Muscle of leg (tissue), 16 donors: ENCODE measurements at places on chromosomes 6 and 20. TPM values are rescaled to one million over a fixed set of nuclear protein-coding genes. Genes with fewer than 3 reads are reported as not detected.
A peak's percentile ranks its signal among the peaks of the same experiment; 100 is the strongest.

DNA sequence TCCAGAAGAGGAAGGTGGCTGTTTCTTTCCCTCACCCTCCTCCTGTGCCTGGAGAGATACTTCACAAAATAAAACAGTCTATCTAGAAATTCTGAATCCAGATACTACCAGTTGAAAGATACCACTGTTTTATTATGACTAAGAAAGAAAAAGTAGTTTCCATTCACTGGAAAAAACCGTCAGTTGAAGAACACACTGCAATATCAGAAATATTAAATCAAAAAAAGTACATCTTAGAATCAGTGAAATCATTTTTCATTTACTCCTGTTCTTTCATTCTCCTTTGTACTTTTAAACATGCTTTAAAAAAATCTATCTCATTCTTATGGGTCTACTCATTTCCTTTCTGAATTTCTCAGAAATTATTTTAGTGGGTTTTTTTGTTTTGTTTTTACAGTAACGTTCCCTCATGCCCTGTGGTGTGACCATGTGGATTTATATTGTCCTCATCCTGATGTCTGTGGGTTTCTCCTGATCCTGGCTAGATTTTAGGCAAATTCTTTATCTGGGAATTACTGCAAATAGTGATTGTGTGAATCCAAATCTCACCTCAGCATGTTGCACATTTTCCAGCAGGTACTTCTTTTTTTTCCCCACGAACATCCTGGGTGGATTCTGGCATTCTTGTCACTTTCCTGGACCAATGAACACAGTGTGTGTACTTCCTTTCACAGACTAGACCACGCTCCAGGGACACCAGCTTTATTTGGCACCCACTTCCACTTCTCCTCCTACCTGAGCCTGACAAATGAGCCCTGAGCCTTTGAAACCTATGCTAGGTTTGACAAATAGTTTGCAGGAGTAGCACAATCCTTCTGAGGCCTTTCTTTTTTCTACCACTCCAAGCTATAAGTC, 114.0 kb upstream of the LAMP5 start:
- no peak overlapping the region for H3K27ac ChIP-seq
- no peaks in the 10 kb centered on the region for H3K4me1 ChIP-seq
- H3K4me3 ChIP-seq: no peak overlapping the region

- H3K36me3 ChIP-seq: no peaks in the 10 kb centered on the region
- no peak overlapping the region for H3K4me3 ChIP-seq
- DNase-seq: no peak
- no peaks in the 10 kb centered on the region for H3K27me3 ChIP-seq
- no peaks in the 10 kb centered on the region for H3K4me1 ChIP-seq
These were observed 235.6 kb downstream of the OGFRL1 start for GRCh38 chr6:71524201-71524600.

GRCh38 chr6:44037847-44038542, 89.3 kb downstream of the MRPL14 start:
- no peak overlapping the region for H3K27ac ChIP-seq
- no peak overlapping the region for H3K4me3 ChIP-seq
- no peaks in the 10 kb centered on the region for H3K27me3 ChIP-seq
- no peak for DNase-seq

DNA sequence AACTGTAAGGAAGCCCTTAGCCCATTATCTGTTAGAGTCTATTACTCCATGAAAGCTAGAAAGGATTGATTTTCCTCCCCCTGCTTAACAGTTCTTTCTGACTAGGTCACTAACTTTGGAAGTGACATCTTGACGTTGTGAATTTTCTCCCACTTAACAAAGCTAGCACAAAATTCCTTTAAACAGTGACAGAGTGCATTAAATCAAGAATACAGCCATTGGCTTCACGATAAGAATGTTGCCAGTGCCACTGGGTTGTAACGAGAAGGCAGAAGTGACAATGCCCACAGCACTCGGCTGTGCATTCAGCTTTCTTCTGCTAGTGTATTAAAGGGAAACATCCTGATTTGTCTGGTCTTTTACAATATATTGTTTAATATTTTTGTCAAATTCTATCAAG, 182.7 kb upstream of the DTNBP1 start:
- H3K27me3 ChIP-seq: no peaks in the 10 kb centered on the region
- DNase-seq: no peak
- H3K36me3 ChIP-seq: no peaks in the 10 kb centered on the region
- H3K4me1 ChIP-seq: peaks cover 4% of the 10 kb centered on the region

GRCh38 chr20:11120431-11120830, 446.6 kb upstream of the JAG1 start:
- H3K36me3 ChIP-seq: no peaks in the 10 kb centered on the region
- no peak overlapping the region for H3K27ac ChIP-seq
- H3K4me3 ChIP-seq: no peak overlapping the region
- DNase-seq: no peak
- H3K27me3 ChIP-seq: no peaks in the 10 kb centered on the region

The TINAG gene
- total RNA-seq: 0.04 TPM

The CDC5L gene
- 27.5 TPM for total RNA-seq

DNA sequence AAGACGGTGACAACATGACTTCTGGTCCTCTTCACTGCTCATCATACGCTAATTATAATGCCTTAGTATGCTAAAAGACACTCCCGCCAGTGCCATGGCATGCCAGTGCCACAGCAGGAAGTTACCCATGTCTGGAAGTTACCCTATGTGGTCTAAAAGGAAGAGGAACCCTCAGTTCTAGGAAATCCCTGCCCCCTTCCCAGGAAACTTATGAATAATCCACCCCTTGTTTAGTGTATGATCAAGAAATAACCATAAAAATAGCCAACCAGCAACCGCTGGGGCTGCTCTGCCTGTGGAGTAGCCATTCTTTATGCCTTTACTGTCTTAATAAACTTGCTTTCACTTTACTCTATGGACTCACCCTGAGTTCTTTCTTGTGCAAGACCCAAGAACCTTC, 15.8 kb upstream of the SERPINB9 start:
- H3K4me1 ChIP-seq: peaks cover 12% of the 10 kb centered on the region
- H3K27ac ChIP-seq: no peak overlapping the region
- no peaks in the 10 kb centered on the region for H3K27me3 ChIP-seq
- no peak overlapping the region for H3K4me3 ChIP-seq
- no peak for DNase-seq

DNA sequence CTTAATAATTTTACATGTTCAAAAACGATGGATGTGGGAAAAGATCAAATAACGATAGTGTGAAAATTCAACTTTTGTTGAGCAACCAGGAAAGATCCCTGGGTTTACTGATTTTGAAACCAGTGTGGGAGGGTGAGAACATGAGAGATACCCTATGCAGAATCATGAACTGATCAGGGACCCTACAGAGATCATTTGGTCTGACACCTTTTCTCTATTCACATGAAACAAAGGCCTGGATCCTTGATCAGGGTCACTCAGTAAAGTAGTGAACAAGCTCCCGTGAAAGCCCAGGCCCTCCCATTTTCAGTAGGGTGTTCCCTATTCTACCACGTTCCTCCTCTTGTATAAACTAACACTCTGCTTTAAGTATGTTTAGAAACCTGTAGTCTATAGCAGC, 60.5 kb upstream of the DUSP22 start:
- H3K27me3 ChIP-seq: no peaks in the 10 kb centered on the region
- H3K36me3 ChIP-seq: no peaks in the 10 kb centered on the region
- peaks cover 3% of the 10 kb centered on the region for H3K4me1 ChIP-seq
- H3K27ac ChIP-seq: no peak overlapping the region
- H3K4me3 ChIP-seq: no peak overlapping the region
- DNase-seq: no peak

DNA sequence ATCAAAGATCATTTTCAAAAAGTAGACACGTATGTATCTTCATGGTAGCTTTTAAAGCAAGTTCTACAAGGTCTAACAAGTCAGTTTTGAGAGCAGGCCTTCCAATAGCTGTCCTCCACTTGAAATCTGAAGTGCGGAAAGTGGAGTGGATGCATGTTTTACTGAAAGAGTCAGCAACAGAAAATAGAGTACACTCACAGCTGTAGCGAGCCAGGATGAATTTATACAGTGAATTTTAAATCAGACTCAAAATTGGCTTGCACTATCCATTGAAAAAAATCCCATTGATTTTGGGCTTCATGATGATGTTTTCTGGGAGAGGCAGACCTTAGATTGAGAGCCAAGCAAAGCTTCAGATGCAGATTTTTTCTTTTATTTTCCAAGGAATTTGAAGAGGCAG, 80.6 kb downstream of the GJA10 start:
- H3K27ac ChIP-seq: peak overlapping the region; percentile 74
- H3K4me1 ChIP-seq: peaks cover 23% of the 10 kb centered on the region
- no peak overlapping the region for H3K4me3 ChIP-seq
- peak; percentile 95 for DNase-seq

DNA sequence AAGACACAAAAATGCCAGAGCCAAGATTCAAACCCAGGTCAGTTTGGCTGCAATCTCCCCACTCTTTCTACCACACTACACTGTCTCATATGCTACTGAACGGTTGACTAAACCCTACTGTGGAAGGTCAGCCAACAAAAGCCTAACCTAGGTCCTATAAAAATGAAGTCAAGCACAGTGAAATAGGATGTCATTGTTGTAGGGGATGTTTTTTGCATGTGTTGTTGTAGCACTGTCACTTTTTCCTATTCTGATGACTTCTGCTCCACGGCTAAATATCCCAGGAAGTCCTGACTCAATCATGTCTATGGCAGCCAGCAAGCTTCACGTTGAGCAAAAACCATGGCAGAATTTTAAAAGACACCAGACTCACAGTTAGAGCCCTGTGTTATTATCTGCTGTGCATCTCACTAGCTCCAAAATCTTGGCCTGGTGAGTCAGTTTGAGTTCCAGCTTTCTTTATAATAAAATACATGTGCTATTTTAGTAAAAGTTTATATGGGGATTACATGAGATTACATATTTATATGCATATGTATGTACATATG, 322.1 kb upstream of the NT5E start:
- no peak overlapping the region for H3K4me3 ChIP-seq
- no peaks in the 10 kb centered on the region for H3K27me3 ChIP-seq
- H3K4me1 ChIP-seq: peaks cover 7% of the 10 kb centered on the region
- peak; percentile 41 for DNase-seq
- no peaks in the 10 kb centered on the region for H3K36me3 ChIP-seq

GRCh38 chr6:142458836-142459235, 157.0 kb downstream of the ADGRG6 start:
- no peaks in the 10 kb centered on the region for H3K27me3 ChIP-seq
- no peaks in the 10 kb centered on the region for H3K36me3 ChIP-seq
- H3K4me1 ChIP-seq: no peaks in the 10 kb centered on the region
- H3K27ac ChIP-seq: no peak overlapping the region
- H3K4me3 ChIP-seq: no peak overlapping the region
- peak; percentile 73 for DNase-seq

DNA sequence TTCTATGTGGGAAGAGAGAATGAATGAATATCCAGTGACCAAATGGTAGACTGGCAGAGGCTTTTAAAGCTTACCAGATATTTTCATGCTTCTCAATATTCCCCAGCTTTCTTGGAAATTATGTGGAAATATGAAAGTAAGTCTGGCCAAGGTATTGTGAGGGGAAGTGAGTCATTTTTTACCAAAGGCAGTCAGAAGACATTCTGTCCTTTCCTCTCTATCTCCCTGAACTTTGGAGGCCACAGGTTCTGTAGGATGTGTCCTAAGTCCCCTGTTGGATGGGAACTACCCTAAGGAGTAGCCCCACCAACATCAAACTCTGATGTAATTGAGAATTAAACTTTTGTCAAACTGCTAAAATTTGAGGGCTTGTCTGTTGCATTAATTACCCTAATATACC, 593.8 kb upstream of the NRSN1 start:
- H3K36me3 ChIP-seq: no peaks in the 10 kb centered on the region
- no peak overlapping the region for H3K27ac ChIP-seq
- no peak overlapping the region for H3K4me3 ChIP-seq
- H3K27me3 ChIP-seq: no peaks in the 10 kb centered on the region

The GRIK2 gene
- total RNA-seq: 1.3 TPM

The SNPH gene
- total RNA-seq: 3.9 TPM

DNA sequence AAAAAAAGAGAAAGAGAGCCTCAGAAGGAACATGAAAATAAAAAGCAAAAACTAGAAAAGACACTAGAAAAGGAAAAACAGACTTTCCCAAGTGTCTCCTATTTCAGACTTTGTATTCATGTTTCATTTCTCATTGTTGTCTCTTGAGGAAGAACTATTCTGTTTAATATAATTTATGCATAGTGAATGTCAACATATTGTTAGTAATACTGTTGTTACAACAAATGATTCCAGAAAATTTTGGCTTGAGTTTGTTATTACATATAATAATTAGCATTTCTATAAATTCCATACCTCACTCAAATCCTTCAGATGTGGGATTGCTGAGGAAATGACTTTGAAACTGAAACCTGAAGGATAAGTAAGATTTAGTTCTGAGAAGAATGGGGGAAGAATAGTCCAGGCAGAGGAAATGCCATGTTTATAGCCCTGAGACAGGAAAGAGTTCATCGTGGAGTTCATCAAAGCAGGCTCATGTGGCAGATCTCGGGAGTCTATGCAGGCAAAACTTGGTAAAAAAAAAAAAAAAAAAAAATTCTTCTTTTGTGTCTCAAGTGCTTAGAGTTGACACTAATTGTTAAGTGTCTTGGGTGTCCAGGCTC, 53.1 kb upstream of the EIF2S2 start:
- H3K4me1 ChIP-seq: no peaks in the 10 kb centered on the region
- no peak overlapping the region for H3K27ac ChIP-seq
- no peaks in the 10 kb centered on the region for H3K36me3 ChIP-seq
- no peaks in the 10 kb centered on the region for H3K27me3 ChIP-seq
- DNase-seq: no peak

- no peak overlapping the region for H3K4me3 ChIP-seq
- no peak for DNase-seq
- H3K27ac ChIP-seq: no peak overlapping the region
These were observed 11.3 kb downstream of the ELMO2 start for GRCh38 chr20:46394872-46395760.

The ULBP2 gene
- total RNA-seq: 0.27 TPM

The ACTR5 gene
- 6.3 TPM for total RNA-seq

The GCNT2 gene
- total RNA-seq: 1.9 TPM

DNA sequence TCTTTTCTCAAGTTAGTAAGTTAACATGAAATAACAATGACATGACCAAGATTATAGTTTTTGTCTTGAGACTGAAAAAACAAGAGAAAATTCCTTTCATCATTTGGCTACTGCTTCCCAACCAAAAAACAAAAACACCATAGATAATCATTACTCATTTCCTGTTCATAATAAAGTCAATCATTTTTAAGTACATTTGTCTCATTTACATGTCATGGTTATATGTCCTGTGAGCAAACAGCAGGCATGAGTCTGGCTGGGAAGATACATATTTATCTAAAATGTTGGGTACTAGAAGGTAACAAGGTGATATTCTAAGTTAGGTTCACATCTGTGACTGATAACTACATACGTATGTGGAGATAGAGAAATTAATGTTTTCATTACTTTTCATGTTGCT, 180.5 kb downstream of the ISM1 start:
- no peak overlapping the region for H3K4me3 ChIP-seq
- H3K36me3 ChIP-seq: no peaks in the 10 kb centered on the region
- H3K4me1 ChIP-seq: no peaks in the 10 kb centered on the region
- no peak for DNase-seq

The TCF21 gene
- under 0.01 TPM for total RNA-seq

The PNLDC1 gene
- total RNA-seq: 0.22 TPM

DNA sequence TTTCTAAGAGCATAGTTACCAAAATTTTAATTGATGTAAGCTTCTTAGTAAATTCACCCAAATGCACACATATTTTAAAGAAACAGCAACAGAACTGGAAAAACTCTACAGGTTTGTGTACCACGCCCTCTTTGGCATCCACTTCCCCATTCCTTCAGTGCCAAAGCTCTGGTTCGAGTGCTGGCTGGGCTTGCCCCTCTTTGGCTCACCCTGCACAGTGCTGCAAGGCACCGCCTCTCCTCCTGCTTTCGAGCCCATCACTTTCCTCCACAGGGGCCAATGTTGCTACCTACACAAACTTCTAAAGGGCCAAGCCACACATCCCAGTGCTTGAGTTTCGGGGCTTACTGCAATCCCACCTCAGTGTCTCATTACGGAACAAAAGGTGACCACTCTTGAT, 9.6 kb downstream of the LRP11 start:
- no peaks in the 10 kb centered on the region for H3K4me1 ChIP-seq
- no peak overlapping the region for H3K27ac ChIP-seq
- no peak for DNase-seq
